ENCODE measurements at places on chromosomes 12 and 14. TPM values are rescaled to one million over a fixed set of nuclear protein-coding genes. Genes with fewer than 3 reads are reported as not detected.

Gene PLEKHG7
- not detected for total RNA-seq

DNA sequence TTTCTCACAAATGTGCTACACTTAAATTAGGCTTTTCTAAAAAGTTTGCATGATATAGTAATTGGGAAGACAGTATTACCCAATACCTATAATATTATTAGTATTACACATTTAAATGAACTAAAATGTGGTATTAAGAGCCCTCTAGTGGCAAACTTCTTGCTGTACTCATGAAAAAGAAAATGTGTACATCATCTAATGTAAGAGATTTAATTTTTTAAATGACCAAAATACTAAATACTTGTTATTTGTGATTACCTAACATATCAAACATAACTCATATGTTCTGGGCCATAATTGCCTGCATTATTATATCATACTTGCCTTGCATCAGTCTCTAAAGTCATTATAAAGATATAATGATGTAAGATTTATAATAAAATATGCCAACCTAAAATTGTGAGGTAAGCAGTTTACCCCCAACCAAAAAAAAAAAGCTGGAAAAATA lies 64.2 kb downstream of the DNAI7 start:
- no peak for DNase-seq

DNA sequence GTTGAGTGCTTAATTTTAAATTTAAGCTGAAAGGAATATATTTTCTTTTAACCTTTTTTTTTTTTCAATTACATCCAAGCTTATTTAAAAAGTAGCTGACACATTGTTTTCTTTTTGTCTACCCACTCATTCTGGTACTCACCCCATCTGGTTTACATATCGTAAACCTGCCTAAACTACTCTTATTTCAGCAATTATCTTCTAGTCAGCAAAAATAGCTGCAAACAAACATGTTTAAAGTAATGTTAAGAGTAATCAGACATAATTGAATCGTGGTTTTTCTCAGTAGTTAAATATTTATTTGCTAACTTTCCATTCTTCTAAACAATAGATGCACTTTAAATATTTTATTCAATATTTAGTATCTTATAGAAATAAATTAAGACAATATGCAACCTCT lies 492.7 kb upstream of the MGAT4C start:
- no peak for DNase-seq

Gene MYO1H
- not detected for total RNA-seq

GRCh38 chr12:3670083-3670620 lies 82.8 kb downstream of the CRACR2A start:
- no peak for DNase-seq

Gene TAS2R9
- total RNA-seq: not detected

Measured in activated T-helper 1 cell treated with anti-CD3 and anti-CD28 coated beads, Interleukin-12 subunit alpha, Interleukin-12 subunit beta, Interleukin-2, Interleukin-4 antibody, amounts not matched to agents 30 ng/mL and 10 ng/mL and 1 ng/mL, durations not matched to agents 14 hours and 24 hours and 36 hours (primary cell).